ENCODE measurements at places on chromosomes 6 and 20.
A peak's percentile ranks its signal among the peaks of the same experiment; 100 is the strongest.

DNA sequence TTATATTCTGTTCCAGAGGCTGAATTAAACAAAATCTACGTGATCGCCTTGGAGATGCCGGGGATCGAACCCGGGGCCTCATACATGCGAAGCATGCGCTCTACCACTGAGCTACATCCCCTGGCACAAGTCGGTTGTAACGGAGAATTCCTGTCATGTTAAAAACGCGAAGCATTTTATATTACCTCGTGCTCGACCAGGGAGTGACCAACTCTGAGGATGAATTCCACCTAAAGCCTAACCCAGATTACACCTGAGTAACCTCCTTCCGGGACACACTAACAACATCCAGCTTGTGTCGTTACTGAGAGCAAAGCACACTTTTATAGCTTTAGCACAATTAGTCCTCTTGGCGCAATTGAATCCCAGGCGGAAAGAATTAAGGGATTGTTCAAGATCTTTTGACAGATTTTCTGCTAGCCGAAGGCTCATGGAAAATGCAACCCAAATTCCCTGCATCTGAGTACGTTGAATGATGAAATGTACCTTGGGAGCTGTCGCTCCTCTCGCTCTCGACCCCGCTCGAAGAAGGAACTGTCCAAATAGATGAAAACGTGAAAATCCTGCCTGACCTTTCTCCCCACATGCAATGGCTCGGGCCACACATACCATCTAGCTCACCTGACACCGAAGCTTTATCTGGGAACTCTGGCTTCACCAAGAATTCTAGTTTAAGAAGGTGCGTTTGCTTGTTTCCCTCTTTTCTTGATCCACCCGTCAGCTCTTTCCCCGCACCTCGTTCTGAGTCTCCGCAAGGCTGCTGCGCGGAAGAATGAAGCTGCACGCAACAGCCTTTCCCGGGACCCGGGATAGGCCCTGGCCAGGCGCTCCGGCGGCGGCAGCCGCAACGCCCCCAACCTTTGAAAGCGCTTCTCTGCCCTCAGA lies 148.3 kb downstream of the GPX5 start:
- peak; percentile 67 for DNase-seq

DNA sequence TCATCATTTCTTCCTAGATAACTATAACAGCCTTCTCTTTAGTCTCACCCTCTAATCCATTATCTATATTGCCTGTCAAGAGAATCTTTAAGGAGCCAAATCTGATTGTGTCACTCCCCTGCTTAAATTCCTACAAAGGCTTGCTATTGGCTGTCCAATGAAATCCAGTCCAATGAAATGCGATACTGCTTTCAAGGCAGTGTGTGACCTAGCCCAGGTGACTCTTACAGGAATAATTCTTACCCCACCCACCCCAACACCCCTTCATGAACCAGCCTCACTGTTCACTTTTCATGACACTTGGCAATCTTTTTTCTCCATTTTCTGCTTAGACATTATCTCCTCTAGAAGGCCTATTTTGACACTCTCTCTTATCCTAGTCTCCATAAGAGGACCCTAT lies 163.3 kb upstream of the MARCKS start:
- DNase-seq: no peak

DNA sequence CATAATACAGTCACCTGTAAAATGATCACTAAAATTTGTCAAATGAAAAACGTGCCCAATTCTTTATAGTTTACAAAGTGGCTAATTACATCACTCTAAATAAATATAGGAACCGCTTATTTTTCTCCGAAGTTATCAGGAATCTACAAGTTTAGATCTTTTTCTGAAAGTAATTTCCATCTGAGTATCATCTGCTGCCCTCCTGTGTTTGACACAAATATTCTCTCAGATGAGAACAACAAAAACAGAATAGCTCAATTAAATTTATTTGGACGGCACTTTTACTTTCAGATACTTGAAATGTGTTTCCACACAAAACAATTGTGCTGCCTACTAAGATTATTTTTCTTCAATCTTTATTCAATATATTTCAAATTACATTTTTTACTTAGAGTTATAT lies 5.0 kb downstream of the SF3B5 start:
- no peak for DNase-seq

DNA sequence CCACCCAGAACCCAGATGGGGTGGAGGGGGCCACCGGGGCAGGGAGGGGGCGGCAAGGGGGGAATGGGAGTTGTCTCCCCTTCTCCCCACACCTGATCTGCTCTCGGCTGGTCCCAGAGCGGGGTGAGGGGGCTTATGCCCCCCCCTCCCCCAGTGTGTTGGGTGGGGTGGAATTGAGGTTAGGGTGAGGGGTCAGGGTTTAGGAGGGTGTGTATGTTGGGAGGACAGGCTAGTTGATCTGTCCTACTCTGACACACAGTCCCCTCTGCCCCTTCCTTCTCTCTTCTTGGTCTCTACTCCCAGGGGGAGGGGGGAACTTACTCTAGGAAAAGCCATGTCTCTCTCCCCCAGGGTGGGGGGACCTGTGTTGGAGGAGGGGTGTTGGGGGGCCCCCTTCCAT lies 1.9 kb upstream of the ZBTB9 start:
- DNase-seq: no peak

GRCh38 chr20:33332905-33333456 lies 50.0 kb downstream of the BPIFB1 start:
- no peak for DNase-seq

GRCh38 chr6:123570813-123571684 lies 65.7 kb downstream of the TRDN start:
- no peak for DNase-seq
